ENCODE measurements at places on chromosomes 12 and 14.

DNA sequence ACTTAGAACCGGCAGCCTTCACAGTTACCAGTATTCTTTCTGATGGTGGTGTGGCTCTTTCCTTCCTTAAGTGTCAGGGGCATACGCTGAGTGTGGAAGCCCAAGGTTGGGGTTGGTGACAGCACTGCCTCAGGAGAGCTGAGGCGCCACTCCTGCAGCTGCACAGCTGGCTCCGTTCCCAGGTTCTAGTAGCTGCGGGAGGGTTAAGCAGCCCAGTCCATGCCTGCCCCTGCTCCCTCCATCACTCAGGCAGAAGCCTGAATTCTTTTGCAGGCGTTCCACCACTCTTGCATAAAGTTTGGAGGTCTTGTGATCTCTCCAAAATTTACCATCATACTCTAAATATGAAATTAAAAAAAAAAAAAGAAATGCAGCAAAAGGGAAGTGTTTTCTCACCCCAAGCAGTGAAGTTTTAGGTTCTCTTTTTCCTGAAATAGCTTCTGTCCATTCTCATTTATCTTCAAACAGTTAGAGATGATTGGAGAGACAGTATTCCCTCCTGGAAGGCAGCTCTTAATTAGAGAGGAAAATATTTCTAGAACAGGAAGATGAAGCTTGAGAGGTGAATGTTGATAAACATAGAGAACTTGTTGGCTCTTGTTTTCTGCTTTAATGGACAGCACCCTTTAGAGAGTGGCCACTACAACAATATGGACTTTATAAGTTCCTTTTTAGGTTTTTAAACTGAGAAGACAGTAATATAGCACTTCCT lies 136.1 kb downstream of the FGD4 start:
- no peak for DNase-seq

GRCh38 chr12:115185506-115185905 lies 501.5 kb upstream of the TBX3 start:
- no peak for DNase-seq

- no peak for DNase-seq
These were observed 135.3 kb upstream of the NCOR2 start for GRCh38 chr12:124702736-124703135.

GRCh38 chr14:42407153-42407552 lies 800.5 kb downstream of the LRFN5 start:
- DNase-seq, result no peak

GRCh38 chr12:70695361-70696023 lies 58.3 kb upstream of the PTPRB start:
- no peak for DNase-seq

DNA sequence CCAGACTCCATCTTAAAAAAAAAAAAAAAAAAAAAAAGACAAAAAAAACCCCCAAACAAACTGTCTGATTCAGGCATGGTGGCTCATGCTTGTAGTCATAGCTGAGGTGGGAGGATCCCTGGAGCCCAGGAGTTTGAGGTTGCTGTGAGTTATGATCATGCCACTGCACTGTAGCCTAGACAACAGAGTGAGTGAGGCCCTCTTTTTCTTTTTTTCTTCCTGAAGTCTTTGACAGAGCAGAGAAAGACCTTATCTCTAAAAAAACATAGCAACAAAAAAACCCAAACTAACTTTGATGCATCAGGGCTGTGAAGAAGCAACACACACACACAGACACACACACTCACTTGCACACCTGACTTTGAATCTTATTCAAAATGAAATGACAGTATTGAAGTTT lies 7.7 kb upstream of the AMN1 start:
- no peak for DNase-seq

GRCh38 chr12:124635316-124635715 lies 67.9 kb upstream of the NCOR2 start:
- no peak for DNase-seq

- DNase-seq, result no peak
These were observed 400.3 kb downstream of the ZFP36L1 start for GRCh38 chr14:68392393-68393141.

GRCh38 chr12:49089821-49090773 lies 4.5 kb downstream of the DHH start:
- DNase-seq, result no peak

- no peak for DNase-seq
These were observed 23.2 kb downstream of the ZFYVE1 start for GRCh38 chr14:73003681-73004080.

DNA sequence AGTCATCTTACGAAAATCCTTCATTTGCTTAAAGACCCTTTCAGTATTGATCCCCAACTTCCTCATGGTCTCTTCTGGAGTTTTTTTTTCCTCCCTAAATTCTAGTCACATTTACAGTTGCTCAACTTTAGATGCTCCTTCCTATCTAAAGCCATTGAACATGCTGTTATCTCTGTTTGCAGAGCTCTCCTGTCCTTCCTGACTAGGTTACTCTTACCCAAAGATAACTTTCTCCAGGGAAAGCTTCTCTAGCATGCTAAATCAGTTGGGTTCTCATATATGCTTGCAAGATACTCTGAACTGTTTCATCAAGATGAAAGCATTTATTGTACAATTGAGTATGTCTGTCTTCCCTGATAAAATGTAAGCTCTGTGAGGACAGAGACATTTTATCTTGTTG lies 1.8 kb upstream of the RAB21 start:
- no peak for DNase-seq

DNA sequence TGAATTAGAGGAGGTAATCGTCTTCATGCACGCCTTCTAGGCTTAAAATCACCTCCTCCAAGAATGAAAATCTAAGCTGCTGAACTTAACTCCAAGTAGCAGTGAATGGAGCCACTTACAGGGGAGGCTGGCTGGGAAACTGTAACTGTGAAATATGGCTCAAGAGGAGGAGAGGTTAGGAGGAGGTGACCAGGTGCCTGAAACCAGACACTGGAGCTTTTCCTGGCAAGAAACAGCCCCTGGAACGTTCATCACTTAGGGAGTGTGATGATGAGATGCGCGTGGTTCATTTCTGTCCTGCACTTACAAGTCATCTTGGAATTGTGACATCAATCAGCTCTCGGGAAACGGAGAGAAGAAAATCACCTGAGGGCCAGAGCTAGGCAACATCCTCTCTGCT lies 62.3 kb upstream of the TMEM132C start:
- no peak for DNase-seq

DNA sequence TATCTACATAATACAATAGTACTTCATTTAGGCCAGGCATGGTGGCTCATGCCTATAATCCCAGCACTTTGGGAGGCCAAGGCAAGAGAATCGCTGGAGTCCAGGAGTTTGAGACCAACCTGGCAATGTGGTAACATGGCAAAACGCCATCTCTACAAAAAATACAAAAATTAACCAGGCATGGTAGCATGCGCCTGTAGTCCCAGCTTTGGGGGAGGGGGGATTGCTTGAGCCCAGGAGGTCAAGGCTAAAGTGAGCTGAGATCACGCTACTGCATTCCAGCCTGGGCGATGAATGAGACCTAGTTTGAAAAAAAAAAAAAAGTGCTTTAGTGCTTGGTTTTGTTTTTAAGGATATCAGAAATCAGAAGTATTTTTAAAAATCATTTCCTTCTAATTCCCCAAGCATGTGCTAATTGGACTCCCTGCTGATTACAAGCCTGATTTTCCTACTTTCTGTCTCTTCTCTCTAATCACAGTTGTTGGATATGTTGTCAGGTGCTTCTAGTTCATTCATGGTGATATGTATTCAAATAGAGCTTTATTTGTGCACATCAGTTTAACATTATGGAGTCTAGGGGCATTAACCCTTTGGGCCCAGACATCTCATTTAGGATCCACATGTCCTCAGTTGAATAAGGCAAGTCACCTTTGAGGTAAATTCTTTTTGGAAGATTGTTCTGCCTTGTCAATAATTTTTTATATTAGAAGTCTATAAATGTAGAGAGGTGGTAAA lies 7.0 kb upstream of the KRAS start:
- DNase-seq, result no peak

GRCh38 chr12:47126246-47126645 lies 46.5 kb upstream of the AMIGO2 start:
- DNase-seq, result no peak

DNA sequence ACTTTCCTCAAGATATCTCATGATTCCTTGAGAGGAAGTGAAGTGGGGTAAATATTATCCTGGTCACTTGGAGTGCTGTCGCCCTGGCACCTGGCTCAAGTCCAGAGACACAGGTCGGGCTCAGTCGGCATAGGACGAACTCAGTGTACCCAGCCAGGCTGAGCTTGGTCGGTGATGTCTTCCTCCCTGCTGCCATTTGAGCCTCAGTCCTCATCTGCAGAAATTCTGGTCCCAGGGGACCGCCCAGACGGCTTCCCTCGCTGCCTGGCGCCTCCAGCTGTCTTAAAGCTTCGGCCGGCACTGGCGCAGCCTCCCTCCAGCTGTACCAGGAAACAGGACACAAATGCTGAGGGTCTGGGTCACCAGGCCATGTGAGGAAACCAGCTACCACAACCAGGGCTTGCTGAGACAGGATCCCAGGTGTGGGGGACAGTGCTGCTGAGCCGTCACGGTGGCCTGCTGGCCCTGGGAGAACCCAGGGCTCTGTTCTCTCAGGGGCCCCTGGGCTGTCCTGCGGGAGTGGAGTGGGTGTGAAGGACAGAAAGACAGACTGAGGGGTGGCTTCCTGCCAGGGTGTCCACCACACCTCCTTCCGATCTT lies 5.0 kb upstream of the KLC1 start:
- DNase-seq, result no peak

DNA sequence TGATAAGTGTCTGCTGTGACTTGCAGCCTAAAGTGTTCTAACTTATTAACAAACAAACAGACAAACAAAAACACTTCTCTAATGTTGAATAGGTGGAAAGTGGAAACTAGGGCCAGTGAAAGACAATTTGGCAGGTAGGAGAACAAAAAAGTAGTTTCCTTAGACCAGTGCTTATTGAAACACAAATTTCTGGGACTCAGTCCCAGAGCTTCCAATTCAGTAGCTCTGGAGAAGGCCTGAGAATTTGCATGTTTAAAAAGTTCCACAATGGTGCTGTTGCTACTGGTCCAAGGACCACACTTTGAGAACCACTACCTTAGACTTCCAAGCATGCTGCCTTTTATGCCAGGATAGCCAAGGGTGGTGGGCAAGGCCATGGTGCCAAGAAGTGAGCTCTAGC lies 67.8 kb downstream of the AKAP6 start:
- no peak for DNase-seq

- no peak for DNase-seq
These were observed 695 bp upstream of the TNFAIP2 start for GRCh38 chr14:103122585-103122946.

DNA sequence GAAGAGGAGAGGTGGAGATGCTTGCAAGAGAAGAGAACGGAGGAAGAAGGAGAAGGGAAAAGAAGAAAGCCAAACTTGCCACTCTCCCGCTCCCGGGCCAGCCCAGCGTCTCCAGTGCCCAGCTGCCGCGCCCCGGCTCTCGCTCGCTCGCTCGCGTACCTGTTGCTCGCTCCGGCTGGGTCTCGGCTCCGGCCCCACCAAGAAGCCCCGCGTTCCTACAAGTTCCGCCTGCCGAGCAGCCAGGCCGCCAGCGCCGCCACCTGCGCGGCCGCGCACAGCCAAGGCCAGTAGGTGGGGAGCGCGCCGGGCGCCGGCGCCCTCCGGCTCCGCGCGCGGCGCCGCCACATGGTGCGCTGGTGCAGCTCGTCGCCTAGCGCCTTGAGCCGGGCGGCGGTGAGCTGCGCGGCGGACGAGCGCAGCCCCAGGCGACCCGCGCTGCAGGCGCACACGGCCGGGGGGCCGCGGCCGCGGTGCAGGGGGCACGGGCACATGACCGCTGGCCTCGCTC lies 370 bp downstream of the HRK start:
- peak; percentile 40 for DNase-seq

DNA sequence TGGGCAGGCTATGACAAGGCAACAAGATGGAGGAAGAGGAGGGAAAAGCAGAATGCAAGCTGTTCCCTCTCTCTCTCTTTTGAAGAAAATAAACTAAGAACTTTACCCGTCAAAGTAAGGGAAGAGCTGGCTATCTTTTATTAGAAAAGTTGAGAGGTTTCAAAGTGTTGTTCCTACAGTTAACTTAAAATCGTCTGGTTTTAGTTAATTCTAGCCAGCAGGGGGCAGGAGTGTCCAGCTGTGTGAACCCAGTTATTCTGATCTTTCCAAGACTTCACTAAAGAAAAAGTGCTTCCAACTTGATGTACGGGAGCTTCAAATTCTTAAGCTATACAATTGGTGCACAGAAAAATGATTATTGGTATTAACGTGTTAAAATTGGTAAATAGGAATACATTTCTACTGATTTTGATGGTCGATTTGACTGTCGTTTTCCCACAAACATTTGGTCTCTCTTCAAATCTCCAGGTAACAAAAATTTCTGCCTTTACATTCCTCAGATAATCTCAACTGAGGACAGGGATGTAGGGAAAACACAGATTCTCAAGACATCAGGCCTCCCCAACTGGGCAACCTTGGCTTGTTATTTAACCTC lies 28.4 kb upstream of the MON2 start:
- peak; percentile 14 for DNase-seq

- no peak for DNase-seq
These were observed 81.6 kb downstream of the MYRFL start for GRCh38 chr12:69906411-69907216.

DNA sequence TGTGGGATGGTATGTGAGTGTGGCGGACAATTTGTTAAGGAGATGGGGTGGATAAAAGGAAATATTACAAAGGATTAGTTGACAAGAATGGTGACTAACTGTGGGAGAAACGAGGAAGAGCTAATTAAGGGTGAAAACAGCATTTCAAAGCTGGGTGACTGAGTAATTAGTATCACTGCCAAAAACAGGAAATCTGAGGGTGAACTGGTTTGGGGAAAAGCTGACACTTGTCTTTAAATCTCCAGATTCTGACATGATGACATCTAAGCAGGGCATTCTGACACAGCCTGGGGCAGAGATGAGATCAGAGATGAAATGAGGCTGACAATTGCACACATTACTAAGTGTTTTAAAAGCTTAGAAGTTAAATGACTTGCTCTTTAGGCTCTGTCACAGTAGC lies 42.4 kb upstream of the CCDC175 start:
- DNase-seq, result no peak

- no peak for DNase-seq
These were observed 8.0 kb downstream of the CCDC198 start for GRCh38 chr14:57485635-57486034.

DNA sequence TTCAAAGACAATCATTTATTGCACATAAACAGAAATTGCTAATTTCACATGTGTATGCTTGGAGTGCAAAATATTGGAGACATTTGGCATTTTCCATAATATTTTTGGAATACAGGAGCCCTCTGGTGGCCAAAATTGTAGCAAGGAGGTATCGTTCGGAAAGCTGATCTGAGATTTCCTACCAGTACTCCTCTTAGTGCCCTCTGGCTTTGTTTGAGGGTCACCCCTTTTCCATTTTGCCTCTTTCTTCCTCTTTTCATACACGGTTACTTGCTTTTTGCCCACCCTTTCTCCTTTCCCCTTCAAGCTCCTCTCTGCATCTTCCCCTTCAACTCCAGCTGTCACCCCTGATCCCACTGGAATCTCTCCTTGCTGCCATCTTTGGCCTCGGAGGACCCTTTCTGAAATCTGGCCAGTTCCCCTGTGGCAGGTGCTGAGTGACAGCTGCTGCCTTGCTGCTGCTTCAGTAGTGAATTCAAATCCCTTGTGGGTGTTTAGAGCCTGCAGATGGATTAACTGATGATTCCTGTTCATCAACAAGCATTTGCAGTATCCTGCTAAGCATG lies 164.6 kb upstream of the PARP11 start:
- DNase-seq, result no peak

GRCh38 chr12:24360461-24360860 lies 411.0 kb upstream of the SOX5 start:
- no peak for DNase-seq
